ENCODE measurements at places on chromosomes 1 and 21. TPM values are rescaled to one million over a fixed set of nuclear protein-coding genes. Genes with fewer than 3 reads are reported as not detected.

TBX19 gene
- total RNA-seq: 0.84 TPM

ODR4 gene
- 13.3 TPM for total RNA-seq

BMP8B gene
- 0.59 TPM for total RNA-seq

RAB42 gene
- total RNA-seq: 1.6 TPM

SYT2 gene
- total RNA-seq: not detected

HNRNPR gene
- 57.3 TPM for total RNA-seq

GRIK3 gene
- 0.89 TPM for total RNA-seq

AMY1C gene
- not detected for total RNA-seq

FMO2 gene
- total RNA-seq: 41.7 TPM

OR2W3 gene
- total RNA-seq: not detected

- no peak for DNase-seq
These were observed 32.9 kb upstream of the IL12RB2 start for GRCh38 chr1:67274623-67275325.

- no peak for DNase-seq
These were observed 72.4 kb upstream of the IFNAR2 start for GRCh38 chr21:33157303-33157702.

DNA sequence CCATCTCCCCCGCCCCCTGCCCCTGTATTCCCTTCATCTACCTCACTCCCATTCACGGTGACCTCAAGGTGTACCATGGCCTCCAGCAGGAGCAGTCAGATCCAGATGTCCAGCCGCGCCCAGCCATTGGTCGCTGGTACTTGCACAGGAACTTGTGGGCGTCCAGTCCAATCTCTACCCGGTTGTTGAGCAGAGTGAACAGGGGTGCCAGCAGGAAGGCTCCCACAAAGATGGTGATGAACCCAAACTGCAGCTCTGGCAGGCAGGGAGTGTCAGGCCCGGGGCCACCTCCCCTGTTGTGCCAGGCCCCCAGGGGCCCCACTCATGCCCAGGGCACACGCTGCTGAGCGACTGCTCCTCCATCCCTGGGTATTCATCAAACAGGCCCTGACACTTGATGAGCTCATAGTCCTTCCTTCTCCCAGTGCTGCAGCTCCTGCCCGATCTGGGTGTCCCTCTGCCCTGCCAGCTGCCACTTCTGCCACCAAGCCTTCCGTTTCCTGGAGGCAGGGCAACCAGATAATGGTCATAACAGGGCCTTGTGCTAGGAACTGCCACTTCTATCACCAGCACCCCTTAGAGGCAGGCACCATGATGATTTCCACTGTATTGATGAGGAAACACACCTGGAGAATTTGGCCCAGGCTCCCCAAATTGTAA is 5.7 kb upstream of the ARHGEF19 start:
- no peak for DNase-seq

DNA sequence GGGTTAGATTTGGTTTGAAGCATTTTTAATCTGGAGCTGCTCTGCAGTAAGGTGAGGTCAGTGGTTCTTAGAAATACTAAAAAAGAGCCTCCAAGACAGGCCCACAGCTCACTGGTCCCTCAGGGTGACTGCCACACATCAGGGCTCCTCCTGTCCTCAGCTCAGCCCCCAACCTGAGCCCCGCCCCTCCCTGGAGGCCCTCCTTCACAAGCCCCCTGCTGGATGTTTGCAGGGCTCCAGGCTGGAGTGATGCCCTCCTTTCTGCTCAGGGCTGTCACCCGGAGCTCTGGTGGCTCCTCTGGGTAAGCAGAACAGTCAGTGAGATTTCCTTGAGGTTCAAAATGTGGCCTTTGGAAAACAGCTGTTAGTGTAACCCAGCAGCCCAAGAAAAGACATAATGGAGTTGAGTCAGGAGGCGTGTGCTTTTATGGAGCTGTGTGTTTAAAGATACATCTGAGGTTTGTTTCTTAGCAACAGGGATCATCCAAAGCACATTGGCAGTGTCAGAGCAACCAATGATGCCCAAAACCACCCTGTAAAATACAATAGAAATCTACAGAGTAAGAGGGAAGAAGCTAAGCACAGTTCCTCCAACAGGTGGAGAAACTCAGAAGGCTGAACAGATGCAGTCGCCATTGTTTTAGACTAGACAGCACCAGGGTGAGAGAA is 21.4 kb downstream of the STUM start:
- DNase-seq: no peak

DNA sequence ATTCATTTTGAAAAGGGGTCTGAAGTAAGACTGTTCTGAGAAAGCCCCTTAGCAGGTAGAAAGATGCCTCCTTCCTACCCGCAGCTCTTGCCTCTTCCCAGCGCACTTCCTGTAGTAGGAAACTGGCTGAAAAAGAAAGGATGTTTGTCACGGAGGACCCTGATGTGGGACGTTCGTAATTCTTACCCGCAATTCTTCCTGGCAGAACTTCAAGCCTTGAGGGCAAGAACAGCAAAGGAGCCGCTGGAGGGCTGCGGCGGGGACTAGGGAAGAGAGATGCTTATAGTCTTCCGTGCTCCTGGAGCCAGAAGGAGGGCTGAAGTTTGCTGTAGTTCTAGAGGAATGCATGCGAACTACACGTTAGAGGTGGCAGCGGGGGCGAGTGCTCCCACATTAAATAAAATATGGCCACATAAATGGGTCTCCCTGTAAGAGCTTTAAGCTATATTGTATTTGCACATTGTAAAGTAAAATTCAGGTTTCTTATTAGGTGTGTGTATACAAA is 6.3 kb downstream of the C1orf53 start:
- no peak for DNase-seq

DNA sequence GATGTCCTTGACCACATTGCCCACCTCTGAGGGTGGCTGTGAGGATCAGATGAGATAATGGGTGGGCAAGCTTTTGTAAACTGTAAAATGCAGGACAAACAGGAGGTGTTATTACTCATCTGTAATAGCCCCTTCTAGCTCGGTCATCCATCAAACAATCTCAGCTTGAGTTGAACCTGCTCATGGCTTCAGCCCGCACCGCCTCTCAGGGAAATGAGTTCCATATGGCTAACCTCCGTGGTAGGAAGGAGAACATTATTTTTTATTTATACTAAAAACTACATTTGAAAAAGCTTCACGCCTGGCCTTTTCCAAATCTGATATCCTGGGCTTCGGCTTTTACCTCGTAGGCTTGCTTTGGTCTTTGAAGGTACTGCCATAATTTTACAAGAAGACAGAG is 116.2 kb upstream of the USP24 start:
- no peak for DNase-seq

DNA sequence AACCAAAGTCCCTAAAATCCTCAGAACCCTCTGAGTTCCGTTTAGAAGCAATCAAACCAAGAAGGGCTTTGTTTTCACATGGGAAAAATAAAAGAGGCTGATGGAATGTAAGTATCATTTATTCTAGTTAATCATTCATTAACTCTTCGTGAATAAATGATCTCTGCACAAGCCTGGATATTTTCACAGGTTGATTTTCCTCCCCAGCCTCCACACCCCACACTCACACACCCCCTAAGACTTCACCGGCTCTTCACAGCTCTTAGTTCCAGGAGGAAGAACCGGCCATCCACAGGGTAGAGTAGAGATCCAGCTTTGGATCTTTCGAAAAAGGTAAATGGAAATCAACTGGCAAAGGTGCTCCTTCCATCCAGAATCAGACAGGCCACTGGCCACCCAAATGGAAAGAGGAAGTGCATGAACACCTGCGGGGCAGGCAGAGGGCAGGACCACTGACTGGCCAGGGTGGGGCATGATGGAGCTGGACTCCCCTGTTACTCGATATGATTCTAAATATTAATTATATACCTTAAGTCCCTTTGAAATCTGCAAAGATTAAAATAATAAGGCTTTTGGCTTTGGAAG is 10.0 kb downstream of the C1orf198 start:
- DNase-seq: no peak

DNA sequence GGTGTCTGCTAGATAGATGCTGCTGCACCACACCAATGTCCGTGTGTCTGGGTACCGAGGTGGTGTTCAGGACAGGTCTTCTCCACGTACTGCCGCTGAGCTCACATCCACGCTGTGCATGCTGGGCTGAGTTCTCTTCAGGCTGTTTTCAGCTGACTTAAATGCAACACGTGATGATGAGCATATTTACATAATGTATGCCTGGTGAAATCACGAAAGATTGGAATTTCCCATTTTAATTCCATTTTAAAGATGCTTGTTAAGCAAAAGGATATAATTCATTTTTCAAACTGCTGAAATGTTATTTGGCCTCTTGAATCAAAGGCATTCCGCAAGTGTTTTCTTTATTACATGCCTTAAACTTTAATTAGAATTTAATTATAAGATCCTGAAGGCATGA is 107.9 kb downstream of the FGGY start:
- DNase-seq: no peak

DNA sequence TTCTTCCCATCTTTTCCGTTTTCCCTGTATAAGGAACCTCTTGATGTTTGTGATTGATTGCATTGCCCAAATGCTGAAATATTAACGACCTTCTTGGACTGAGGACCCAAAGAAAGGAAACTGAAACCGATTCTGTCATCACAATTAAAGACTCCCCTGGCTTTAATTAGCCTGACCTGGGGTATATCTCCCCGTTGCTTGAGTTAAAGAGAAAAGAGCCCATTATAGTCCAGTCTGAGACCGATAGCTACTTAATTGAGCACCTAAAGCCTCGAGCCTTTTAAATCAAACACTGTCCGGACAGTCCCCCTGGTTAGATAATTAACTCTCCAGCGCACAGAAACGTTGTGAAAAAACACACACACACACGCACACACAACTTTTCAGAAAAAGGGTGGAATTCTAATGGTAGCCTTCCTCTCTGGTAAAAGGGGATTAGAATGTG is 8.0 kb downstream of the LMO4 start:
- DNase-seq: no peak

DNA sequence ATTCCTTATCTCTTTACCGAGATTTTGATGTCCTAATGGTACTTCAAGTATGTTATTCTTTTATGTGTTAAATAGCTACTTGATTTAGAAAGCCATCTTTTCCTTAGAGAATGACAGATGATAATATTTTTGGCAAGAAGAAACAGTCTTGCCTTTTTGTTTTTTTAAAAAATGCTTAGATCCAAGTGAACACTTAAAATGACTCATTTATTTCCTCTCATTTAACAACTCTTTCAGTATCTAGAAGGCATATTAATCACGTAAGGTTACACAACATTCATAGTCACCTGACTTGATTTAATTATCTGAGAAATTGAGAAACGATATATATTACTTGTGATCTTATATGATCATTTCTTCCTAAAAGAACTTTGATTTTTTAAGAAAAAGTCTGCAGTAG is 52.4 kb downstream of the SUCO start:
- no peak for DNase-seq

DNA sequence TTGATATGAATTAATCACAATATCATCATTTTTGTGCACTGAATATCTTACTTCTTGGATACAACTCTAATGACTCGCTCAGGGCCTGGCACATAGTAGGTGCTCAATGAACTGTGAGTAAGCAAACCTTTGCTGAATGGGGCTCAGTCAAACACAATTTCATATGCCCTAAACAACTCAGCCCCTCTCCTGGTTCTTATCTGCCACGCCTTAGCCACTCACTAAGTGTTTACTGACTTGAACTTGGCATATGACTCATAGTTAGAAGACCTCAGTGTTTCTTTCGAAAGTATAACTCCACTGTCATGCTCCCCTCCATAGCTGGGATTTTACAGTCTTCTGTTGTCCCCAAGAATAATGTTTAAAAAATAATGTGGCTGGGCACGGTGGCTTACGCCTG is 4.8 kb upstream of the IFNLR1 start:
- DNase-seq: no peak

DNA sequence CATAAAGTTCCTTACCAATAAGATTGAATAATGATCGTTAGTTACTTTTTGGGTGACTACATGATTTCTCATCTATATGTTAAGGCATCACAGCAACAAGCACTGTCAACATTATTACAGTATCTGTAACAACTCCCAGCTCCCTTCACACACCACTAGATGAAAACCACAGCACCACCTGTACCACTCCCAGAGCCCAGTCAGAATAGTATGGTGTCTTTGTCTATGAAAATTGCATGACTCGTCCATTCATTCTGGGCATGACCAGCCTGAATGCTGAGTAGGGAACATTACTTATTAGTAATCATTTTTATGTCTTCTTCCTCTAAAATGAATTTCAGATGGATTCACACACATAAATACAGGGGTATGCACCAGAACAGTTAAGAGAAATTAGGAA is 7.0 kb downstream of the OLFML2B start:
- no peak for DNase-seq

DNA sequence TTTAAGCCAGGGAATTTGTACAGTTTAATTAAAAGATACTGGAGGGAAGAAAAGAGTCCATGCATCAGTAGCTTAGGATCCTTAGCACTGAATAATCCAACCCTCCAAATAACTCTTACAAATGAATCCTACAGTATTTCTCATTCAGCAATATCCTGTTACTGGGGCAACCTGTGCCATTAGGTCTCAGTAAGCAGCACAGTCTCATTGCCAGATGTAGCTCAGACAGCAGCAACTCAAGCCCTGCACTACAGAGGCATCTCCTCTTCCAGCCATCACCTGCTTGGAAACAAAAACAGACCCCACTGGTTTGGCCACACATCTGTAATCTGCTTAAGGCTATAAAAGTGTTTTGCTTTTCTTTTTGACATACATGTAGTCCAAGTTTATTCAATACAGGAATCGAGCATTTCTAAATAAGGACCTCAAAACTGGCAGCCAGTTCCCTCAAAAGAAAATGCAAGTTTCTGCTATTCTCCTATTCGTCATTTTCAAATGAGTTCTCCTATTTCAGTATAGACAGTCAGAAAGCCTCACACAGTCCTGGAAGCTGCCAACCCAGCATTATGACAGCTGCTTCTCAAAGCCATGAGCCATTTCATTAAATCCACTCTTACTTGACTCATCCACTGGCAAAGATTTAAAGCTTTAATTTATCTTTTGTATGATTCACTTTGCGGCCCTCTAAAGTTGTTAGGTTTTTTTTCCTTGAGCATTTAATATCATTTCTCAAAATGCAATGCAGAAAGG is 129.0 kb downstream of the APP start:
- no peak for DNase-seq

- no peak for DNase-seq
These were observed 32.9 kb downstream of the NRIP1 start for GRCh38 chr21:15031790-15032357.

- no peak for DNase-seq
These were observed 38.1 kb upstream of the PTCH2 start for GRCh38 chr1:44881011-44881632.

Data from left cardiac atrium (tissue), 4 donors.